AG20443 (cell line): ENCODE measurements at places on chromosomes 12 and 14.

DNA sequence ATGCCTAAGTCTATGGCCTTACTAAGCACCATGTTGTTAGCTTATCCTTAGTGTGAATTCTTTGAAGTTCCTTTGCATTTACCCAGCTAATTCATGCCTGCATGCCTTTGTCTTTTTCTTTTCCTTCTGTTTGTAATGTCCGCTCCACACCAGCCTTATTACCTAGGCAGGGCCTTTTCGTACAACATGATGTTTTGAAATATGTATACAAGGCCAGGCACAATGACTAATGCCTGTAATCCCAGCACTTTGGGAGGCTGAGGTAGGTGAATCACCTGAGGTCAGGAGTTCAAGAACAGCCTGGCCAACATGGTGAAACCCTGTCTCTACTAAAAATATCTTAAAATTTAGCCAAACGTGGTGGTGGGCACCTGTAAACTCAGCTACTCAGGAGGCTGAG is 1636.5 kb upstream of the SEL1L start:
- DNase-seq = no peak

DNA sequence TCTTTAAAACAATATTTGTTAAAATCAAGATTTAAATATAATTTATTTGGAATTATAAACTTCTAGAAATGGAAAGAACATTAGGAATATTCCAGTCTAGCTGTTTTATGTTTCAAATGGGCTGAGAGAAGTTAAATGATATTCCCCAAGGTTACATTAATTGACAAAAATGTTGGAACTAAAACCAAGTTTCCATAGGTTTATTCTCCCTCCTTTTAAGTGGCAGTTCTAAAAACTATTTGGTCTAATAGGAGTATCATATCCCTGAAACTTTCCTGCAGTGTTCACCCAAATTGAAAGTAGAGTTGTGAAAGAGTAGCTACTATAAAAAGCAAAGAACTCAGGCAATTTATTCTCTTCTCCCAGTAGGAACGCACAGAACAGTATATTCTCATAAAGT is 1185.5 kb downstream of the LRFN5 start:
- no peak for DNase-seq

GRCh38 chr12:29116414-29116813 is 32.7 kb upstream of the FAR2 start:
- DNase-seq = no peak

GRCh38 chr14:96083667-96084320 is 44.6 kb downstream of the C14orf132 start:
- no peak for DNase-seq

DNA sequence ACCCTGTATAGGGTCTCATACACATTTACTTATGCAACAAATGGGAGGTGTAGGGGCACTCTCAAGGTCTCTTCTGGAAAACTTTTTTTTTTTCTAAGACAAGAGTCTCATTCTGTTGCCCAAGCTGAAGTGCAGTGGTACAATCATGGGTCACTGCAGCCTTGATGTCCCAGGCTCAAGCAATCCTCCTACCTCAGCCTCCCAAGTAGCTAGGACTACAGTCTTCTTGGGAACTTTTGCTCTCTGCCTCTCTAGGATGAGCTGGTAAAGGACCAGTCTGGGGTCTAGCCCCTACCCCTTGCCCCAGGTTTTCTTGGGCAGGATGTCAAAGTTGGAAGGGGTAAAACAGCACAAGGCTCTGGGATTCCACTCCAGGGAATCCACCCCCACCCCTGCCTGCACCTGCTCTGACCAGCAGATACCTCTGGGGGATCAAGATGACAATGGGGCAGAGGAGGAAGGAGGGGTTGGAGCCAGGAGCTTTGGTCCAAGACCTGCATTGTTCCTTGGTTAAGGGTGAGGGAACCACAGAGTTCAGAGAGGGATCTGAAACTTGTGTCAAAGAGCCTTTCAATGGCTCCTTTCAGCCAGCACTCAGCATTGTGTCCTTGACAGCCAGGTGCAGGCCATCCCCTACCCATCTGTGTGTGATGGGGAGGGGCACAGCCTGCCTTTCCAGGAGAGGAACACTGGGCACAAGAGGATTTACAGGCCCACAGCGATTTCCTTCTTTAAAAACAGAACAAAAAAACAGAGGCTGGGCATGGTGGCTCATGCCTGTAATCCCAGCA is 12.2 kb downstream of the CTDSP2 start:
- no peak for DNase-seq

GRCh38 chr14:71625175-71625574 is 307.1 kb upstream of the RGS6 start:
- DNase-seq = no peak

DNA sequence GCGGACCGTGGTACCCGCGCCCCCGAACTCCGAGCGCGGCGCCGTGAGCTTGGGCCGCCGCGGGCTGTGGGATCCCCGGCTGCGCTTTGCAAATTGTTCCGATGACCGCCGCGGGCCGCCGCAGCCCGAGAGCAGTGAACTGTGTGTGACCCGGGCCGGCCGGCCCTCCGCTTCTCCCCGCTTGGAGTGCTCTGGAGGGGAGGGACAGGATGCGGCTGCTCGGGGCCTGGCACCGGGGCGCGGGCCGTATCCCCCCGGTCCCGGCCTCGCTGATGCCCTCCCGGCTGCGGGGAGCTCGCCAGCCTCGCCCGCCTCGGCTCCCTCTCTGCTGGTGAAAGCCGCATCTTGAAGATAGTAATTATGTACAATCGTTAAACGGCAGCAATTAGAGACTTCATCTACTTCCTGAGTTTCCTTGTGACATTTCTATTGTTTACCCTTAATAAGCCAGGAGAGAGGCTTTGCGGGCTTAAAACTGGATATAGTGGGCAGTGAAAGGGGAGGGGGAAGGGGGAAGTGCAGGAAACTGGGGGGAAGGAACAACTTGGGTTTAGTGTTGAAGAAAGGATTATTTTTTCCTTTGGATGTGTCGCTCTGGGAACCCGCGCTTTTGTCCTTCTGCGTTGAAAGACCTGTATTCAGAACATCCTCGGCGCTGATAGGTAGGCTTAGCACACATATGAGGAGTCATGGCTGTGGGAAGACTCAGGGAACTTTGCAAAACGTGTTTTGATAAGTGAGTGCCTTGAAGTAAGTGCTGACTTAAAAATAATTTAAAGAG is 1.2 kb downstream of the PELI2 start:
- peak; percentile 64 for DNase-seq

DNA sequence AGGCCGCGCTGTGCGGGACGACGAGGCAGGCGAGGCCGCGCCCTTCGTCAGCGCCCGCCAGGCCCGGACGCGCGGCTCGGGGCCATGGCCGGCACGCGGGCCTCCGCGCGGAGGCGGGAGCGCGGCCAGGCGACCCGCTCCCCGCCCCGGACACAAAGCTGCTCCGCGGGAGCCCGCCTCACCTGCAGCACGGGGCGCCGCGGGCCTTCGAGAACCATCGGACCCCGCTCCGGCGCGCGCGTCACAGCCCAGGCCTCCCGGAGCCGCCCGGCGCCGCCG is 342 bp downstream of the DICER1 start:
- DNase-seq = no peak
